Neural progenitor cell (in vitro differentiated cells): ENCODE measurements at places on chromosomes 5 and 9. TPM values are rescaled to one million over a fixed set of nuclear protein-coding genes. Genes with fewer than 3 reads are reported as not detected.

GRCh38 chr9:134476272-134476941 is 150.2 kb downstream of the RXRA start:
- H3K4me1 ChIP-seq: no peaks in the 10 kb centered on the region
- no peaks in the 10 kb centered on the region for H3K36me3 ChIP-seq
- no peak overlapping the region for H3K27ac ChIP-seq
- H3K4me3 ChIP-seq: no peak overlapping the region

DNA sequence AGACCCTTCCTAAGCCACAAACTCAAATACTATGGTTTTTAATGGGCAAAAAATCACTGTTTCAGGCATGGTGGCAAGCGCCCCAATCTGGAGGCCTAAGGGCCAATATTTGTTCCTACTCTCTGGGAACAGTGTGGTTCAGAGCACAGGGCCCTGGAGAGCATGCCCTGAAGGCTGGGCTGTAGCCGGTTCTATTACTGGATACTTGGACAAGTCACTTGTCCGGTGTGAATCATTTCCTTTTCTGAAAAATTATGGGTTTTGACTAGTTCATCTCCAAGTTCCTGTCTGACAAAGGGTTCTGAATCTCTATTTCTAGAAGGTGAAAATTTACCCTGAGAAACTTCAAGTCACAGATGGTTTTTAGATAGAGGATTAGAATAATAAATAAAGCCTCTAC is 75.0 kb downstream of the OTULIN start:
- H3K36me3 ChIP-seq: no peaks in the 10 kb centered on the region
- DNase-seq: no peak
- H3K4me3 ChIP-seq: no peak overlapping the region
- no peak overlapping the region for H3K27ac ChIP-seq
- no peaks in the 10 kb centered on the region for H3K27me3 ChIP-seq
- peaks cover 34% of the 10 kb centered on the region for H3K4me1 ChIP-seq

INSL4 gene
- total RNA-seq: not detected in 2 replicates

DNA sequence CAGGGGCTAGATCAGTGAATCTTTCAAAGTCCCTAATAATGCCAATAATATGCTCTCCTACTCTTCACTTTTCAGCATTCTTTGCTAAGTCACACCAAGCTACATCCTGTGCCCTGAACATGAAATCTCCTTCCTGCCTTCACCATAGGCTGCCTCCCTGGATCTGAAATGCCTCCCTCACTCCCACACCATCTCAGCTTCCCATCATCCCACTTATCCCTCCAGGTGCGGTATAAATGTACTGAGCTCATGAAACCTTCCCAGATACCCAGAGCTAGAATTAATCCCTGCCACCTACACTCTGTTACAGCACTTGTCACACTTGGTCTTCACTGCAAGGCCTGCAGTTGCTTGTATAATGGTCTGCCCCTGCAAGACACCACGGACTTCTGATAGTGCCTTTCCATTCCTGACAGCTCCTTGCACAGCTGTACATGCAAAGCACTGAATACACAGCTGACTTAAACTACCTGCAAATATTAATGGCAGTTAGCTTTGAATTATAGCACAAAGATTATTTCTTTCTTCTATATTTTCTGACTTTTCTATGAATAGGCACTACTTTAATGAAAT is 250.4 kb downstream of the EBF1 start:
- H3K4me3 ChIP-seq: no peak overlapping the region
- no peak overlapping the region for H3K27ac ChIP-seq
- H3K27me3 ChIP-seq: no peaks in the 10 kb centered on the region
- H3K36me3 ChIP-seq: no peaks in the 10 kb centered on the region

DNA sequence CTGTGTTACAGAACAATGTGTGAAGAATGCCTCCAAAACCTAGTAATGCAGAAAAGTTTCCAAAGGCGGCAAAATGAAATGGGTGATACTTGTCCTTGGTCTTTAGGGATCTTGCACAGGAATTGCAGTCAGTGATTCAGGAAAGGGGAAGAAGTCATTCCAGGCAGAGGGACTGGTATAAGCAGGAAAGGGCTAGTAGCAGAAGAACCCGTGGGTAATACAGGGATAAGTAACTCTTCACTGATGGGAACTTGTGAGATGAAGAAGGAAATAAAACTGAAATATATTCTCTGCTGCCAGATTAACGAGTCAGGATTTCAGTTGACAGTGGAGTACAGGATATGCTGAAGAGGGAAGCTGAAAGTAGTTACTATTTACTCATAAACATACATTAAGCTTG is 1.2 kb downstream of the SRFBP1 start:
- peaks cover 9% of the 10 kb centered on the region for H3K4me1 ChIP-seq
- H3K36me3 ChIP-seq: no peaks in the 10 kb centered on the region
- H3K27me3 ChIP-seq: no peaks in the 10 kb centered on the region

GRCh38 chr9:104836767-104837166 is 72.8 kb downstream of the NIPSNAP3B start:
- DNase-seq: no peak
- no peak overlapping the region for H3K27ac ChIP-seq
- H3K27me3 ChIP-seq: no peaks in the 10 kb centered on the region
- H3K4me1 ChIP-seq: peaks cover 10% of the 10 kb centered on the region
- H3K36me3 ChIP-seq: no peaks in the 10 kb centered on the region

GRCh38 chr5:76801159-76801802 is 17.5 kb upstream of the F2RL1 start:
- H3K4me3 ChIP-seq: no peak overlapping the region
- H3K36me3 ChIP-seq: no peaks in the 10 kb centered on the region
- no peak overlapping the region for H3K27ac ChIP-seq
- peaks cover 8% of the 10 kb centered on the region for H3K4me1 ChIP-seq

DNA sequence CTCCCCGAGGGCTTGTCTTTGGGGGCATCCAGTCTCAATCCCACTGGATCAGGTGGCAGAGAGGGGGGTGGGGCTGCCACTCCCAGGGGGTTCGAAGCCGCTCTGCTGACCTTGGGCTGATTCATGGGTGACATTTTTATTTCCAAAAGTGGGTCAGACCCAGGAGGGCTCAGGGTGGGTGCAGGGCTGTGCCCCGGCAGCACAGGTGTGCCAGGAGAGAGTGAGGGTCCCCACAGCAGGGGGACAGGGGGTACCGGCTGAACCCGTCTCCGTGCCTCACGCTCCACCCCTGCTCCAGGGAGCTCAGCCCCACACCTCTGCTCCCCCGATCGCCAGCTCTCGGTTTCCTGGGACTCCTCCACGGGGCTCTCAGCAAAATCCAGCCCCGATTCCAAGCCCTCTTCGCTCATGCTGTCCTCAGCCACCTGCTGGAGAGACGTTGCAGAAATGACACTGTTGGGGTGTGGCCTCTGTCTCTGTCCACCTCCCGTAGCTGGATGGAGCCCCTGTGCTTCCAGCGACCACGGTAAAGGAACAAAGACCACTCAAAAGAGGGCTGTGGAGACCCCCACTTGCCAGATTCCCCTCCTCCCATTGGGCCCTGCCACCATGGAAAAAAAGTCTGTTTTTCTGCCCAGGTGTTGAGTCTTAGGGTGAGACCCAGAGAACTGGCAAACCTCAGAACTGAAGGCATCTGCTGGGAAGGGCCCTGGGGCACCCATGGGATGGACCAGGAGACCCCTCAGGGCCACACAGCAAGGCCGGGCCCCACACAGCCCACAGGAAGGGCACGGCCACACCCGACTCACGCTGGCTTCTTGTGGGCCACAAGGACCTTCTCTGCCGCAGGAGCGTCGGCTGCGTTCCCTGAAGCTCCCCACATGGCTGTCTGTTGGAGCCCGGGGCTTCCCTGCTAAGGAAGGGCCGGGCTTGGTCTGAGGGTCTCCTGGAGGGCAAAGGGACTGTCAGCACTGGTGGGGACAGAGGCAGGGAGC is 10.6 kb upstream of the QSOX2 start:
- H3K36me3 ChIP-seq: no peaks in the 10 kb centered on the region
- no peak overlapping the region for H3K4me3 ChIP-seq
- no peak overlapping the region for H3K27ac ChIP-seq
- H3K27me3 ChIP-seq: no peaks in the 10 kb centered on the region
- H3K4me1 ChIP-seq: no peaks in the 10 kb centered on the region

GRCh38 chr5:168064933-168065622 is 226.4 kb upstream of the WWC1 start:
- no peak overlapping the region for H3K4me3 ChIP-seq
- no peaks in the 10 kb centered on the region for H3K36me3 ChIP-seq
- H3K27me3 ChIP-seq: no peaks in the 10 kb centered on the region
- DNase-seq: no peak
- H3K4me1 ChIP-seq: peaks cover 7% of the 10 kb centered on the region
- H3K27ac ChIP-seq: no peak overlapping the region

DNA sequence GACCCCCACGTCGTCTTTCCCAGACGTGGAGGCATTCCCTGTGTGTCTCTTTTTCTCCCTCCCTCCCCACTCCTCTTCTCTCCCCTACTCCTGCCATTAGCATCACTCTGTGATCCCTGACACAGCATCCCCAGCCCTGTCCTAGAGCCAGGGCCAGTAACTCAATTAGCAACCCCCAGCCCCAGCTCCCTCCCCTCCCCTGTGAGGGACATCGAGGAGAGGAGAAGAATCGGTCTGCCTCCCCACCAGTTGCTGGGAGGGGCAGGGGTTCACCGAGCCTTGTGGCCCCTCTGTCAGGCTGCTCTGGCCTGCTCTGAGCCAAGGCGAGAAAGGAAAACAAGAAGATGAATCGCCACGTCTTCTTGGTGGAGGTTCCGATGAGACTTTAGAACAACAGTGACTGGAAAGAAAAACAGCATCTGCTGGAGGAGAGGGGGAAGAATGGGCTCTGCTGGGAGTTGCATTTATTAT is 123.1 kb downstream of the PAPPA start:
- no peaks in the 10 kb centered on the region for H3K36me3 ChIP-seq
- H3K4me3 ChIP-seq: no peak overlapping the region
- peaks cover 31% of the 10 kb centered on the region for H3K27me3 ChIP-seq
- peaks cover 56% of the 10 kb centered on the region for H3K4me1 ChIP-seq
- DNase-seq: peak; percentile 30

- no peak overlapping the region for H3K4me3 ChIP-seq
- no peak for DNase-seq
- H3K27me3 ChIP-seq: no peaks in the 10 kb centered on the region
- H3K27ac ChIP-seq: no peak overlapping the region
Observed at GRCh38 chr9:95620314-95620713, 103.5 kb upstream of the PTCH1 start.

CBY3 gene
- not detected in 2 replicates for total RNA-seq

DNA sequence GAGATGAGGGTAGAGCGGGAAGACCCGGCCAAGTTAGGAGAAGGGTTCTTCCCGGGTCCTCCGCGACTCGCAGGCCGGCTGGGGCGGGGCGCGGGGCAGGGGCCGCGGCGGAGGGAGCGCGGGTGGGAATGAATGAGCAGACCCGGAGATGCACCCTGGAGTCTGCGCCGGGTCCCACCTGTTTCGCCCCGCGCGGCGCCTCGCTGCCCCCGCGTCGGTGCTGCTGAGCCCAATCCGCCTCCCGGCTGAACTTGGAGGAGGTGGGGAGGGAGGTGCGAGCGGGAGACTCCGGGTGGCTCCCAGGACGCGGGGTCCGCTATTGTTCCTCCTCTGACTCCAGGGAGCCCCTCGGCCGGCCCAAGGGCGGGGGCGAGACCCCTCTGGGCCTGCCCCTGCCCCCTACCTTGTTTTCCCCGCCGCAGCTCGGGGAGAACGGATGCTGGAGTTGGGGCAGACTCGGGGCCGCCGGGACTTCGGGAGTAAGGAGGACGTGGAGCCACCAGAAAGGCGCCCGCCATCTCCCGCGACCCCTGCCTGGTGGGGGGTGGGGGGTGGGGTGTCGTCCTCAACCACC is 659 bp downstream of the RAI14 start:
- peaks cover 7% of the 10 kb centered on the region for H3K4me1 ChIP-seq
- H3K27ac ChIP-seq: no peak overlapping the region
- no peaks in the 10 kb centered on the region for H3K36me3 ChIP-seq

GRCh38 chr5:16345454-16345853 is 120.1 kb downstream of the ZNF622 start:
- H3K27ac ChIP-seq: no peak overlapping the region
- no peaks in the 10 kb centered on the region for H3K36me3 ChIP-seq
- H3K4me1 ChIP-seq: no peaks in the 10 kb centered on the region
- H3K4me3 ChIP-seq: no peak overlapping the region

DNAJC18 gene
- total RNA-seq: 13.7 and 21.7 TPM in 2 replicates

GRCh38 chr5:160507221-160507721 is 85.6 kb downstream of the PTTG1 start:
- H3K4me3 ChIP-seq: no peak overlapping the region
- no peaks in the 10 kb centered on the region for H3K36me3 ChIP-seq
- H3K27ac ChIP-seq: no peak overlapping the region
- no peaks in the 10 kb centered on the region for H3K4me1 ChIP-seq
- no peak for DNase-seq
- no peaks in the 10 kb centered on the region for H3K27me3 ChIP-seq

DNA sequence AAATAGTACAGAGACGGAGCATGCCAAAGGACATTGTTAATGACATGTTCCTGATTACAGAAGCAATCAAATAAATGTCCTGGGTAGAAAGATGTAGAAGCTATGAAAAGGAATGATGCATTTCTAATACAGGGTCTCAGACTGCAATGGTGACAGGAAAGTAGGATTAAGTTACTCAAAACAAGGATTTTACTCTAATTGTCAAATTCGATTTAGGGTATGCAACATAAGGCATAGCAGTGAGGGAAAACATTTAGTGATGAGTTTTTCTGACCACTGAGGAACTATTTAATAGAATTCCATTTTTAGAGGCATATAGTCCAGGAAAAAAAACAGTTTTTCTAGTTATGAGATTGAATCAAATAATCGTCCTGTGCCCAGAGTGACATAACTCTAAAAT is 715.1 kb upstream of the ACO1 start:
- no peak overlapping the region for H3K27ac ChIP-seq
- H3K36me3 ChIP-seq: no peaks in the 10 kb centered on the region
- no peak overlapping the region for H3K4me3 ChIP-seq
- DNase-seq: no peak
